Spleen (tissue), 13 donors: ENCODE measurements at places on chromosomes 13 and 19. TPM values are rescaled to one million over a fixed set of nuclear protein-coding genes. Genes with fewer than 3 reads are reported as not detected.
A peak's percentile ranks its signal among the peaks of the same experiment; 100 is the strongest.

The CEACAM1 gene
- total RNA-seq: 16.9 TPM

DNA sequence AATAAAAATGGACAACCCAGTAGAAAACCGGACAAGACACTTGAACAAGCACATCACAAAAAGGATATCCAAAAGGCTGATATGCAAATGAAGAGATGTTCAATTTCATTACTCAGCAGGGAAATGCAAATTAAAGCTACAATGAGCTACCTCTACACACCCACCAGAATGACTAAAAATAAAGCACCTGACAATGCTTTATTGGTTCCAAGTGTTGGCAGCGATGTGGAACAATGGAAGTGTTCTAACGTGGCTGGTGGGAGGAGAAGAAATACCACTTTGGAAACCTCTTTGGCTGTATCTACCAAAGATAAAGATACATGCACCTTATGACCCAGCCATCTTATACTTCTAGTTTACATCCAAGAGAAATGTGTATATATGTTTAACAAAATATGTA, 3.7 kb upstream of the ACP7 start:
- peaks cover 87% of the 10 kb centered on the region for H3K27me3 ChIP-seq
- no peak overlapping the region for H3K4me3 ChIP-seq
- H3K4me1 ChIP-seq: no peaks in the 10 kb centered on the region
- no peak overlapping the region for H3K27ac ChIP-seq

DNA sequence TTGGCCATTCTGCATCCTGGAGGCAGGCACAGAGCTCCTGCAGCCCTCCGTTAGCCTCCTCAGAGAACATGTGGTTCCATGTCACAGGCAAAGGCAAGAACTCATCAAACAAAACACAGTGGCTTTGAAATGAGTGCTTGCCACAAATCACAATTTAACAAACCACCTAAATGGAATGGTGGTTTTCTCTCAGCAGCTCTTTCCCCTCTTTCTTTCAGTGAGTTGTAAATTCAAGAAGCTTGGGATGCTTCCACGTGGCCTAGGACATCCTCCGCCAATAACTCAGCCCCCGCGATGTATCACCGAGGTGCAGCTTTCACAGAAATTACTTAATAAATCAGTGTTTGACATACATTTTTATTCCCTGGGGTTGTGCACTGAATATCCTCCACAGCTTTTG, 65.4 kb upstream of the RFC3 start:
- H3K27me3 ChIP-seq: no peaks in the 10 kb centered on the region
- H3K4me3 ChIP-seq: no peak overlapping the region
- no peaks in the 10 kb centered on the region for H3K4me1 ChIP-seq

GRCh38 chr19:28934631-28935030, 278.3 kb downstream of the UQCRFS1 start:
- no peaks in the 10 kb centered on the region for H3K36me3 ChIP-seq
- no peak overlapping the region for H3K4me3 ChIP-seq
- no peaks in the 10 kb centered on the region for H3K4me1 ChIP-seq

GRCh38 chr13:44267203-44267602, 106.4 kb upstream of the SERP2 start:
- no peaks in the 10 kb centered on the region for H3K36me3 ChIP-seq
- no peaks in the 10 kb centered on the region for H3K4me1 ChIP-seq
- H3K4me3 ChIP-seq: no peak overlapping the region
- no peak for DNase-seq
- no peak overlapping the region for H3K27ac ChIP-seq

DNA sequence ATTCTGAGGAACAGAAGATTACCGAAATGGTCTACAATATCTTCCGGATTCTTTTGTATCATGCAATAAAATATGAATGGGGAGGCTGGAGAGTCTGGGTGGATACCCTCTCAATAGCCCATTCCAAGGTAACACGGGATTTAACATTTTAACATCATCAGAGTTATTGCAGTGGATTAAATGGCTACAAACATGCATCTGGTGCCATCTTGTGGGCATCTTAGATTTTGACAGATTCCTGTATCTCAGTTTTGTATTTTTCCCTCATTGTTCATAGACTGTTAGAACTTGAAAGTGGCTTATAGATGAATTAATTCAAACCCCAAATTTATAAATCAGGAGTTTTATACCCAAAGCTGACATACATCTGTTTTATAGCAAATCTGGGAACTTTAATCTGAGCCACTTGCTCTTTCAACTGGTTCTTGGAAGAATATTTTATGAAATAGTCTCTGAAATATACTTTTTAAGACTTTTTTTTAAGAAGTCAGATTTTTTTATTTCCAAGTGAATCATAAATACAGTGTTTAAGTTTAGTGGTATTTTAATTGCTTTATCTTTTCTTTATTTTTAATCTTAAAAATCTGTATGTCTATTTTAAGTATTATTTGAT, 215.2 kb downstream of the NBEA start:
- H3K4me1 ChIP-seq: peaks cover 6% of the 10 kb centered on the region
- H3K4me3 ChIP-seq: no peak overlapping the region
- H3K36me3 ChIP-seq: no peaks in the 10 kb centered on the region
- no peak overlapping the region for H3K27ac ChIP-seq
- no peaks in the 10 kb centered on the region for H3K27me3 ChIP-seq

- DNase-seq: no peak
- no peaks in the 10 kb centered on the region for H3K27me3 ChIP-seq
- H3K36me3 ChIP-seq: no peaks in the 10 kb centered on the region
- H3K27ac ChIP-seq: no peak overlapping the region
- H3K4me1 ChIP-seq: no peaks in the 10 kb centered on the region
- no peak overlapping the region for H3K4me3 ChIP-seq
Observed at GRCh38 chr13:44403461-44404056, 29.9 kb downstream of the SERP2 start.

DNA sequence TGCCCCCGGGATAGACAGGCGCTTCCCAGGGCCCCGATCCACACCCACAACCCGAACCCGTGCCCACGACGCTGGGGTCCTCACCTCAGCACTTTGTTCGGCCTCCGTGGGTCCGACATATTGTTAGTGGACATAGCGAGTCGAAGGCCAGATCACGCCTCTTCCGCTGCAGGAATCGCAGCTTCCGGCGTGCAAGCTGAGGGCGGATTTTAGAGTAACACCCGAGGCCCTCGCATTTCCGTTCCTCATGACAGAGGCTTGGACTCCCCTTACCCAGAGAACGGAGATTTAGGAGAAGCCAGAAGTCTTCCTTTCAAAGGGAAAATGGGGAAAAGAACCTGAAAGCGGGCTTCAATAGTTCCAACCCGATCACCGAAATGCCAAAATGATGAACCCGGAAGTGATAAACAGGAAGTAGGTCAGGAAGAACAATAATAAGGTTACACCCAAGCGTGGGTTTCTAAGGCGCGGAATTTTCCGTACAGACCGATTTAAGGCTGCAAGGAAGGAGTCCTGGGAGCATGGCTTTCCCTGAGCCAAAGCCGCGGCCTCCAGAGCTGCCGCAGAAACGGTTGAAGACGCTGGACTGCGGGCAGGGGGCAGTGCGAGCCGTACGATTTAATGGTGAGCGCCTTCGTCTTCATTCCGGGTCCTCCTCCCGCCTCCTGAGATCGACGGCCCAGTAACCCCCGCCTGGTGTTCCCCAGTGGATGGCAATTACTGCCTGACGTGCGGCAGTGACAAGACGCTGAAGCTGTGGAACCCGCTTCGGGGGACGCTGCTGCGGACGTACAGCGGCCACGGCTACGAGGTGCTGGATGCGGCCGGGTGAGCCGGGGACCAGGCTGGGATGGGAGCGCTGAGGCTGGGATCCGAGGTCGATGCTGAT, 2.9 kb downstream of the WDR83 start:
- peak; percentile 93 for DNase-seq
- H3K4me3 ChIP-seq: peak overlapping the region; percentile 94
- H3K4me1 ChIP-seq: peaks cover 85% of the 10 kb centered on the region
- H3K36me3 ChIP-seq: peaks cover 36% of the 10 kb centered on the region

GRCh38 chr13:28089065-28089464, 11.3 kb downstream of the FLT3 start:
- no peak overlapping the region for H3K4me3 ChIP-seq
- no peak for DNase-seq
- H3K27ac ChIP-seq: no peak overlapping the region
- no peaks in the 10 kb centered on the region for H3K36me3 ChIP-seq
- no peaks in the 10 kb centered on the region for H3K4me1 ChIP-seq

- no peak for DNase-seq
- no peaks in the 10 kb centered on the region for H3K4me1 ChIP-seq
- H3K4me3 ChIP-seq: no peak overlapping the region
- no peak overlapping the region for H3K27ac ChIP-seq
Observed at GRCh38 chr13:36766295-36766694, 52.7 kb upstream of the RFXAP start.
